ENCODE measurements at places on chromosomes 1 and 21.

- DNase-seq, result no peak
Observed at GRCh38 chr21:44379991-44380865, 26.8 kb downstream of the TRPM2 start.

- no peak for DNase-seq
Observed at GRCh38 chr1:229408458-229409037, 25.3 kb downstream of the ACTA1 start.

DNA sequence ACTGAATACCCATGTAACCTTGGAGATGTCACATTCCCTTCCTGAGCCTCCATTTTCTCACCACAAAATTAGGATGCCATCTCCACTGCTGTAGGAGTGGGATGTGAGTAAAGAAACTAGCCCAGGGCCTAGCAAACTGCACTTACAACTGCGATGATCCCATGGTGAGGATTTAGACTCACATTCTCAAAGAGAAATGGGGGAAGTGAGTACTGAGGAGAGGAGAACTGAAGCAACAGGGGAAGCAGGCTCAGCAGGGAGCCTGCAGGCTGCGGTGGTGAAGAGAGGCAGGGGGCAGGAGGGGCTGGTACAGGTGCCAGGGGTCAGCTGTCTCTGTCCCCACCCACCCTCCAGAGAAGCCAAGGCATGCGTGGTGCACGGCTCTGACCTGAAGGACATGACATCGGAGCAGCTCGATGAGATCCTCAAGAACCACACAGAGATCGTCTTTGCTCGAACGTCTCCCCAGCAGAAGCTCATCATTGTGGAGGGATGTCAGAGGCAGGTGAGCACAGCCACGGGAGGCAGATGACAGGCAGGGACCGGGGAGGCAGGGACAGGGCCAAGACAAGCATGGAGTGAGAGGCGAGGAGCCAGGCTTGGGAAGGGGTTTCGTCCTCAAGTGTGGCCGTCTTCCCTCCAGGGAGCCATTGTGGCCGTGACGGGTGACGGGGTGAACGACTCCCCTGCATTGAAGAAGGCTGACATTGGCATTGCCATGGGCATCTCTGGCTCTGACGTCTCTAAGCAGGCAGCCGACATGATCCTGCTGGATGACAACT is 16.4 kb upstream of the ATP1A4 start:
- no peak for DNase-seq

DNA sequence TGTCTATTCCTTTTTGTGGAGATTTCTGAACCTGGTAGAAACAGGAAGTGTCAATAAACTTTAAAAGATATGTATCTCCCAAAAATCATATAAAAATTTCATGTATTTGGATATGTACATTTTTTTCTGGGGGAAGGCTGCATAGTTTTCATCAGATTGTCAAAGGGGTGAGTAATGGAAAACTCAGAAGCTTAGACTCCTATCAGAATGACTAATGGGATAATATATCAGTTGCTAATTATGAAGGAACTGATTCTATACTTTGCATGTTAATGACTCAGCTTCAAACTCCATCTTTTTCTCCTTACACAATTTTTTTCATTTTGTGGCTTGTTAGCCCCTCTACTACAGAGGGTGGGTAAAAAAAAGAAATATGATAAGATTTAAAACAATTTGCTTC is 55.9 kb downstream of the GON4L start:
- DNase-seq, result no peak

GRCh38 chr1:240776237-240776636 is 164.3 kb upstream of the GREM2 start:
- DNase-seq, result no peak

DNA sequence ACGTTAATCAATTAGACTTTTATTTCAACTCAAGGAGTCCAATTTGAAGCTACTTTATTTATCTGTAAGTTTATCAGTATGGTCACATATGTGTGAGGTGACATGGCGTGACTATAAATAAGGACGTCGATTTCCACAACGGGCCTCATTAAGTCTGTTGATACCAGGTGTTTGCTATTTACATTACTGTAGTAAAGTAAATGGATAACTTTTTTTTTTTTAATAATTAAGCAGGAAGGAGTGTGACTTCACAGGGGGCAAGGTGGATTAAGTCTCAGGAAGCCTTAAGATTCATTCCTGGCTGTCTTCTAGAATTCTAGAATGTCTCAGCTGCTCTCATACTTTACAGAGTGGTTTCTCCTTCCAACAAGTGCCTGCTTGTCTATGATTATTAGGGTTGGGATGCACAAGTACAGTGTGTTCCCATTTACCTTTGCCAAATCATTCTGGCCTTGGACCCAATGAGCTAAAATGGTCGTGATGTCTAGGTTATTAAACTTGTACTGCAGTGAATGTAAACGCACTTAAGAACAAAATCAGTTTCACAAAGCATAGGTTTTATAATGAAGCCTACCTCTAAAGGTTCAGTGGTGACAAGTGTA is 15.5 kb downstream of the MAP3K7CL start:
- DNase-seq, result no peak

- DNase-seq, result no peak
Observed at GRCh38 chr1:117563492-117563875, 42.4 kb upstream of the TENT5C start.

DNA sequence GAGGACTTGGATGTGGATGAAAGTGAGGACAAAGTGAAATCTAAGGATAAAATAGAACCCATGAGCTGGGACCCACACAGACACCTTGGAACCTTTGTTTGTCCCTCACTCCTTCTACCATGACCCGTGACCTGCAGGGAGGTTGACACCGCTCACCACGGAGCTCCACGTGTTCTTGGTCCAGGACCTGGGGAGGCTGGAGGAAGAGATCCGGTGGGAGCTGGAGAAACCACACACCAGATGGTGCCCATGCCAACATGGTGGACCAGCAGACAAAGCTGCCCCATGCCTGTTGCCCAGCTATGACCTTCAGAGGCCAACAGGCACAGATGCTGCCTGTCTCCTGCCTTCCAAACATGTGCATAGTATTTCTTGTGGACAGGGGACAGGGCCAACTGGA is 721.9 kb downstream of the PTPRU start:
- no peak for DNase-seq

DNA sequence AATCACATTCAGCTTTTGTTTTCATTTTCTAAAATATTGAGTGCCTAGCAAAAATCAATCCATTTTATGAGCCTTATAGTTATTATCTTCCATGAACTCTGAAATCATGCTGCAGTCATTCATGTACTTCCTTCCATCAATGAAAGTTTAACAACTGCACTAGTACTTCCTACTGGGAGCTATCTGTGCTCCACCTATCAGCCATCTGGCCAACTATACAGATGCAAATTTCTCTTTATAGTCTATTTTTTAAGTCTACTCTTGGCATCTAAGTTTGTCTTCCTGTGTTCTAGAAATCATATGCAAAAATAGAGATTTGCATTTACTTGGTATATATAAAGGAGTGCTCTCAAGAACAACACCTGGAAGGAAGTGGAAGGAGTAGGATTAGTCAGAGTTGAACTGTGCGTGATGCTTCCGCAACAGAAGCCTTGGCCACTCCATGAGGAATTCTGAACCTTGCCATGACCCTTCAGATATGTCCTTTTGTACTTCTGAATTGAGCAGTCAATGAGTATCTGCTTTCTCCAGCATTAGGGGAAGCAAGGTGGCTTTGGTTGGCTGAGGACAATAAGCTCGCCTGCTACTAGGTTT is 403.2 kb upstream of the ADAMTS5 start:
- no peak for DNase-seq

DNA sequence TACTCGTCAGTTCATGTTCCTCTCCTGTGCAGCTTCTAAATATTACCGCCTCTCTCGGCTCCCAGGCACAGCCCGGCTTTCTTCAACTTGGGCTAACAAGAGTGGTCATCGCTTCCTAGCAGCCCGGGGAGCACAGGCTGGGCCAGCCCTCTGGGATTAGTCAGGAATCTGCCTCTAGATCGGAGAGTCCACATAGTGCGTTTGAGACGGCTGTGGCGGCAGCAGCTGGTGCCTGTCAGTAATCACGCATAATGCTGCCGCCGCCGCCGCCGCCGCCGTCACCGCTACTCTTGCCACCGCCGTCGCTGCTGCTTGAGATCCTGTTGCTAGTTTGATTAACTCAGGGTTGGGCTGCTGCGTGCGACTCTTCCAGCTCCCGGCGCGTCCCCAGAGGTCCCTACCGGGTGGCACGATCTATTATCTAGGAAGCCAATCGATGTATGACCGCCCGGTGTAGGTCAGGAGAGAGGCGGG is at the start of gene RXRG:
Gene RXRG (minus strand): TSS at position 230 of the 474 bp plus-strand sequence. CDS start 233 bp downstream, outside the sequence.
- DNase-seq, result no peak

- DNase-seq, result peak; percentile 36
Observed at GRCh38 chr1:207218512-207219362, 102.7 kb upstream of the CD55 start.

DNA sequence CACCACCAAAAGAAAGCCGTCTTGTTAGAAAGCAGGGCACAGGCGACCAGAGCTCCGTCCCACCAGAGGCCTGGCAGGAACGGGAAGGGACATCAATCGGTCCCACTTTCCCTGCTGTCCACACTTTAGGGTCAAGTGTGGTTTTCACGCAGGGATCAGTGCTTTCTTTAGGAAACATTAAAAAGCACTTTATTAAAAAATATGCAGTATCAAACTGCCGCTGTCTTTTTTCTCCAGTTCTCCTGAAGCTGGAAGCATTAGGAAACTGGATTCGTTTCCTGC is 437 bp downstream of the IFNLR1 start:
- no peak for DNase-seq

DNA sequence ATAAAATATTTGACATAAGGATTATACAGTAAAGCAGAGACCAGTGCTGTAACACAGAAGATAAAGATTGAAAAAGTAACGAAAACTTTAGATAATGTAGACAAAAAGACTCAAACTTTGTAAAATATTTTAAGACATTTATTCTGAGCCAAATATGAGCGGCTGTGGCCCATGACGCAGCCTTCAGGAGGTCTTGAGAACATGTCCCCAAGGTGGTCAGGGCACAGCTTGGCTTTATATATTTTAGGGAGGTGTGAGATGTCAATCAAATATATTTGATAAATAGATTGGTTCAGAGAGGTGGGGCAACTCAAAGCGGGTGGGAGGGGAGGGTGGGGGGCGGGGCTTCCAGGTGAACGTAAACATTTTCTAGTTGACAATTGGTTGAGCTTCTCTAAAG is 81.2 kb downstream of the WDR4 start:
- no peak for DNase-seq

DNA sequence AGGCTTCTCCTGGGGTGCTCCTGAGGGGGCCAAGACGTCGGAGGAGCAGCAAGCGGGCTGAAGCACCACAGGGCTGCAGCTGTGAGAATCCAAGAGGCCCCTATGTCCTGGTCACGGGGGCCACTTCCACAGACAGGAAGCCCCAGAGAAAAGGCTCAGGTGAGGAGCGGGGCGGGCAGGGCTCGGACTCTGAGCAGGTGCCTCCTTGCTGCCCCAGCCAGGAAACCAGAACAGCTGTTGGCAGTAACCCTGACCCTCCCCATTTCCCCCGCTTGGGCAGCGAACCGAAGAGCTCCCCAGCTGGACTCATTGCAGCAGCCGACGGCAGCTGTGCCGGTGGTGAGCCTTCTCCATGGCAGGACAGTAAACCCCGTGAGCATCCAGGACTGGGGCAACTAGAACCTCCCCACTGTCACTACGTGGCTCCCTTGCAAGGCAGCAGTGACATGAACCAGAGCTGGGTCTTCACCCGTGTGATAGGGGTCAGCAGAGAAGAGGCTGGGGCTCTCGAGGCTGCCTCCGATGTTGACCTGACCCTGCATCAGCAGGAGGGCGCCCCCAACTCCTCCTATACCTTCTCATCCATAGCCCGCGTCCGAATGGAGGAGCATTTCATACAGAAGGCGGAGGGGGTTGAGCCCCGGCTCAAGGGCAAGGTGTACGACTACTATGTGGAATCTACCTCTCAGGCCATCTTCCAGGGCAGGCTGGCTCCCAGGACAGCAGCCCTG is 625 bp downstream of the KLHDC7A start:
- DNase-seq, result no peak

DNA sequence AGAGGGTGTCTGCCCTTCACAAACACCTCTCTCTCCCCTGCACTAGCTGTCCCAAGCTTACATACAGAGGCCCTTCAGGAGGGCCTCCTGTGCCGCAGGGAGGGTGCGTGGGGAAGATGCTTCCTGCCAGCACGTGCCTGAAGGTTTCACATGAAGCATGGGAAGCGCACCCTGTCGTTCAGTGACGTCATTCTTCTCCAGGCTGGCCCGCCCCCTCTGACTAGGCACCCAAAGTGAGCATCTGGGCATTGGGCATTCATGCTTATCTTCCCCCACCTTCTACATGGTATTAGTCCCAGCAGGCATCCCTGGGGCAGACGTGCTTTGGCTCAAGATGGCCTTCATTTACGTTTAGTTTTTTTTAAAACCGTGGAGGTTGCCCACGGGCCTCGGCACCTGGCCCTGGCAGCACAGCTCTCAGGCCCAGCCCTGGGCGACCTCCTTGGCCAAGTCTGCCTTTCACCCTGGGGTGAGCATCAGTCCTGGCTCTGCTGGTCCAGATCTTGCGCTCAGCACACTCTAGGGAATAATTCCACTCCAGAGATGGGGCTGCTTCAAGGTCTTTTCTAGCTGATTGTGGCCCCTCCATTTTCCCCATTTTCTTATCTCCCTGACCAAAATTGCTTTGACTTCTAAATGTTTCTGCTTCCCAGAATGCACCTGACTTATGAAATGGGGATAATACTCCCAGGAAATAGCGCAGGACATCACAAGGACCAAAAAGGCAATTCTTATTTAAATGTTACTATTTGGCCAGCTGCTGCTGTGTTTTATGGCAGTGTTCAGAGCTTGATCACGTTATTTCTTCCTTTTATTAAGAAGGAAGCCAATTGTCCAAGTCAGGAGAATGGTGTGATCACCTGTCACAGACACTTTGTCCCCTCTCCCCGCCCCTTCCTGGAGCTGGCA is 6.1 kb downstream of the NPPA start:
- peak; percentile 98 for DNase-seq

DNA sequence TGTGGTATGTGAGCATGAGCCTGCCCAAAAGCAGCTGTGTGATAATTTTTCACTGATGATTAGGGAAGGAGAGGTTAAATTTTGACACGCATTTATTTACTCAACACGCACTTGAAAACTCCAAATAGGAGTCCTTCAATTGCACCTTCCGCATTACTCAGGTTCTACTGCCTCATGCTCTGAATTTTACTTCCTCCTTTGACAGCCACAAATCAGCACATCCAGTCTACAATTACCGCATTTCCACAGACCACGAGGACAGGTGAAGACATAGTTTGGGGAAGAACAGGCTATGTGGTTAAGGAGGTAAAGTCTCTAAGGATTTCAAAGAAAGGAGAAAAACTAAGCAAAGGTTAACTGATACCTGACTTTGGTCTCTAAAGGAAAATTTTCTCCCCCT is 2.6 kb downstream of the CAPN8 start:
- no peak for DNase-seq

DNA sequence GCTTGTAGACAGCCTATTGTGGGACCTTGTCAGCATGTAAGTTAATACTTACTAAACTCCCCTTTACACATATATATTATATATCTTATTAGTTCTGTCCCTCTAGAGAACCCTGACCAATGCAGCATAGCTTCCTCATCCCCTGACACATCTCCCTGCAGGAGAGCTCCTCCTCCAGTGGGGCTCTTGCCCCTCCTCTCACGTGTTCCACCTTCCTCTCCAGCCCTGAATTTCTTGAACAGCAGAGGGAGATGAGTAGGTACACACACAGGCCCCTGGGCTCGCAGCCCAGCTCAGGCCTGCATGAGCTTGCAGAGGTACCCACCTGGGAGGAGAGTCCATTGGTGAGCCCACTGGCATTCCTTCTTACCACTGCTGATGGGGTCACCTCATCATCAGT is 27.3 kb upstream of the GOLT1A start:
- no peak for DNase-seq

- no peak for DNase-seq
Observed at GRCh38 chr1:244212797-244213475, 161.9 kb downstream of the ZBTB18 start.

- no peak for DNase-seq
Observed at GRCh38 chr1:37764888-37765441, at the start of gene EPHA10. EPHA10 (minus strand) TSS chr1:37765120; CDS start chr1:37765066, 54 bp downstream.

GRCh38 chr1:116697548-116698243 is 30.2 kb upstream of the IGSF3 start:
- no peak for DNase-seq
